Mucosa of descending colon (tissue), 3 donors: ENCODE measurements at places on chromosomes 2 and 18. TPM values are rescaled to one million over a fixed set of nuclear protein-coding genes. Genes with fewer than 3 reads are reported as not detected.

- DNase-seq = no peak
Observed at GRCh38 chr18:8257851-8258434, 351.3 kb upstream of the RAB12 start.

DNA sequence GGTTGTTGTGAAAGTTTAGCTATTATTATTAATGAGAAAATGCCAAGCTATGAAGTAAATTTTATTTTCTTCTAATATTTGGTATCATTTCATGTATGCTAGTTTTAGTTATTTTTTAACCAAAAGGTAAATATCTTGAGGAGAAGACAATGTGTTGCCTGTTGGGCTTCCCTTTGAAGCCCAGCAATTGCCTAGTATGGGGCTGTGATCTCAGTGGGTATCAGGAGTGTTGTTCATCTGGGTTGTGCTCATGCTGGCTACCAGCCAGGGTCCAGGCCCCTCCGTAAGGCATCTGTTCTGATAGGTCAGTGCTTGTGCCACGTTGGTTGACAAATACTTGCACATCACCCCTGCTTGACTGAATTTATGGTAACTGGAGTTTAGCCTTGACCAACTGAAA, 38.0 kb upstream of the DARS1 start:
- no peak for DNase-seq

GRCh38 chr2:64106481-64106880, 37.7 kb downstream of the PELI1 start:
- DNase-seq = no peak

- DNase-seq = no peak
Observed at GRCh38 chr2:203997481-203997880, 60.9 kb downstream of the ICOS start.

DNA sequence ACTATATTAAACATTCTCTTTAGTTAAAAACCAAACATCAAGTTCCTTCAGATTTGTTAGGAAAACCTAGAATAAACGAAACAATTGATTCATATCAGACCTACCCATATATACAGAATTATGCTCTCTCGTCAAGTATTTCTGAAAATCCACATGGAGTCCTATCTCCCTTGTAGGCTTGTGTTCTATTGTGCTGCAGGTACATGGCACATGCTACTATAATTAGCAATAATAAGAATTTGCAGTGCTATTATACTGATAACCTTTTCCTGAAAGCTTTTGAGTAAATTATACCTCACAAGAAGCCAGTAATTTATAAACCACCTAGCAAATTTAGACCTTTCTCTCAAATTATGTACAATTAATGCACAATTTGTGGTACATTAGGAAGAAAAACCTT, 158.6 kb upstream of the STK17B start:
- no peak for DNase-seq

DNA sequence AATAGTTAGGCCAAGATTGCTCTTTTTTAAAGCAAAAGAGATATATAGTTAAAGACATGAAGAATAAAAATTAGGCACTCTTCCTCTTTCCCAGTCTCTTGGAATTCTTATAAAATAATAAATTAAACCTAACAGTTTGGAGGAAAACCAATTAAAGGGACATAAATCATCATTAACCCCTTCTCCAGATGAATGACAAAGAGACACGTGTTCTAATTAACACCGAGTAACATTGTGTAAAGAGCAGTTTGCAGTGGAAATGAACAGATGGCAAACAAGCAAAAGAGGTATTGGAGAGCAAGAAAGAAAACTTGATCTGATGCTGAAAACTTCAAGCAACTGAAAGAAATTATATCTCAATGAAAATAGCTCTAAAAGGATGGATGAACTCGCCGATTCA, 48.4 kb downstream of the BCL2 start:
- no peak for DNase-seq

- no peak for DNase-seq
Observed at GRCh38 chr2:27307545-27308358, 493 bp downstream of the UCN start.

- no peak for DNase-seq
Observed at GRCh38 chr18:75754433-75754832, 326.9 kb upstream of the SMIM21 start.

DNA sequence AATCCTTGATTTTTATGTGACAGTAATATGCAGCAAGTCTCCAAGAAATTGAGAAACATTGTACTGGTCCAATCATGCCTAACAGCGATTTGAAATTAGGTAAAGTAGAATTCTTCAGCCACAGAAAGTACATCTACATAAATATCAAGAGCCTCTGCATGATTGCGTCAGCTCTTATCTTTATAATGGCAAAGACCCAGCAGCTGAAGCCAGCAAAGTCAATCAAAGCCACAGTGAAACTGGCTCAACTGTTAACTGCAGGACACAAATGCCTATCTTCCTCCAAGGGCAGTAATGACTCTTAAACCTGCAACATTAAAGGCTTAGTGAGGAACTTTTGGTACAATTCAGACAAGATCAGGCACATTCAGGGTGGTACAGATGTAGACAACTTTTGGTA, 102.5 kb downstream of the BARD1 start:
- DNase-seq = no peak

The COL4A4 gene
- 1.1 TPM for total RNA-seq

The PCARE gene
- not detected for total RNA-seq

The MYO3B gene
- 0.39 TPM for total RNA-seq
